ENCODE measurements at places on chromosomes 5 and 9.
A peak's percentile ranks its signal among the peaks of the same experiment; 100 is the strongest.

GRCh38 chr9:125889476-125890419 lies 142.6 kb downstream of the PBX3 start:
- peak; percentile 58 for DNase-seq

DNA sequence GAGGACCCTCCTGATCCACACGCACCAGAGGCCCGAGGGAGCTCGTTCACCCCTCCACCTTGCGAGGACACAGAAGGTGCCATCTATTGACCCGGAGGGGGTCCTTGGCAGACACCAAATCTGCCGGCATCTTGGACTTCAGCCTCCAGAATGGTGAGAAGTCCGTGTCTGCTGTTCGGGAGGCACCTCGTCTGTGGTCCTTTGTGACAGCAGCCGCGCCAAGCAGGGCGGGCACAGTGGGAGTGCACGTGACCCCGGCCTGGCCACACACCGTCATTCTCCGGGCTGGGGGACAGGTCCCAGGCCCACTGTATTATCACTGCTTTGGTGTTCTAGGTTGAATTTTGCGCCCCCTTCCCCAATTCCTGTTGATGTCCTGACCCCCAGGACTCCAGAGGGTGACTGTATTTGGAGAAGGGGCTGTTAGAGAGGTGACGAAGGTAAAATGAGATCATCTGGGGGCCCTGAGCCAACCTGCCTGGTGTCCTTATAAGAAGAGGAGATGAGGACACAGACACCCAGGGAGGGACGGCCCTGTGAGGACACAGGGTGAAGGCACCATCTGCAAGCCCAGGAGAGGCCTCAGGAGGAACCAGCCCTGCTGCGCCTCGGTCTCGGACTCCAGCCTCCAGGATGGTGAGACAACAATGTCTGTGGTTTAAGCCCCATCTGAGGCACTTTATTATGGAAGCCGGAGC lies 15.7 kb downstream of the LPCAT1 start:
- DNase-seq: no peak

- no peak for DNase-seq
Measured at GRCh38 chr5:172785429-172786088, 14.6 kb upstream of the DUSP1 start.

DNA sequence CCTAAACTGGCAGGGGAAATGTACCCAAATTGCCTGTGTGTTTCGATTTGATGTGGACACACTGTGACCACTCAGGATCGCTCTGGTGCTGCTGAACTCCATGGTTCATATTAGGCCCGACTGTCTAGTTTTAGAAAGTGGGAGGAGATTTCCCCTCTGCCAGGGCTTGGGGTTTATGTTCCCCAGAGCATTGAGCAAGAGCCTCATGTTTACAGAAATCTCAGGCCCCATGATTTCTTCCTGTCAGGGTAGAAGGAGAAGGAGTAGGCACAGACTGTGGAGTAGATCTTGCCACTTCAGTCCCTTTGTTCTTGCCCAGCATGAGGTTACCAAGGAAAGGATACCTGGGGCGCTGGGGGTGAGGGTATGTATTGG lies 40.8 kb upstream of the GLRX start:
- no peak for DNase-seq

- DNase-seq: no peak
Measured at GRCh38 chr5:176574297-176574591, 25.1 kb downstream of the CDHR2 start.

GRCh38 chr5:73088026-73088425 lies 32.3 kb upstream of the TMEM171 start:
- DNase-seq: no peak

DNA sequence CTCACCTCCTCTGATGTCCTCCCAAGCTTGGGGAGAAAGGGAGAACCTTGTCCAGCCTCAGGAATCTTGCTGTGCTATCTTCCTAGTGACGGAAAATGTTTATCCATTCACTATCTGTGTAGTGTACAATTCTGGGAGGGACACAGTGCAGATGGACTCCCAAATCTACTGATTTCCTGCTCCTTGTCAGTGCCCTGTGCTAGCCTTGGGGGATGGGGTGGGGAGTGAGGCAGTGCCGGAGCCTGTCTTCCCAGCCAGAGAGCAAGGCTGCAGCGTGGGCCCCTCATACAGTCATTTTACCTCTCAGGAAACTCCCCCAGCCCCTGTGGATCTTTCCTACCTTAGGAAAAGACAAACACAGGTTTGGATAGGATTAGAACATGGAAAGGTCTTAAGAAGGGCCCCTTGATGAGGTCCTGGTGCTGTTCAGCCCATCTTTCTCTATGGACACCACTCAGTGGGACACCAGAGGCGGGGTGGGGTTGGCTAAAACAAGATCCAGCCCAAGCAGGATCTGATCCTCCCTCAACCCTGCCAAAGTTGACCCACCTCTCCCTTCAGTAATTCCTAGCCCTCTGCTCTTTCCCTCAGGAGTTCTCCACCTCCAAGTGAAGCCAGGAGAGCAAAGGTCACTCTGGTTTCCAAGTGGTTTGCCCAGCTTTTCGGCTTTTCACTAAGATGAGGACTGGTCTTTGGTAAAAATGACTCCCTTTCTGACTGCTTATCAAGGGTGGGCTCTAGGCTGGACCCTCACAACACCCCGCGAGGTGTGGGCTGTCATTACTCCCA lies 3.4 kb downstream of the DOLK start:
- no peak for DNase-seq

- DNase-seq: no peak
Measured at GRCh38 chr5:107873877-107874276, 203.1 kb upstream of the EFNA5 start.

DNA sequence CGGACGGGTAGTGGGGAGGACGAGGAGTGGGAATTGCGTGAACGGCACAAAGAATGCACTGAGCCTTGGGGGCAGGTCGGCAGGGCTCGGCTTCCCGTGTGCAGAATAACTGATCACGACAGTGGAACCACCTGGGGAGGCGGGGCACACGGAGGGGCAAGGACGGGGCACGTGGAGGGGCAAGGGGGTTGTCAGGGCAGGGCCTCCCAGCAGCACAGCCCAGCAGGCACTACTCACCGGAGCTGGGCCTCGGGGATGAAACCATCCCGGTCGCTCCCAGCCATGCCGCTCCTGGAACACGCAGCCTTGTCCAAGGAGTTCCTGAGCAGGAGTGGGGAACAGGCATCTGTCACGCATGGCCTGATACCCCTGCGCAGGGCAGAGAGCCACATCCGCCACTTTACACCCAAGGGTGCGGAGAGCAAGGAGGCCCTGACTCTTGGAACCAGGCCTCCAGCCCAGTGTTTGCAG lies 33.4 kb downstream of the SARDH start:
- no peak for DNase-seq

DNA sequence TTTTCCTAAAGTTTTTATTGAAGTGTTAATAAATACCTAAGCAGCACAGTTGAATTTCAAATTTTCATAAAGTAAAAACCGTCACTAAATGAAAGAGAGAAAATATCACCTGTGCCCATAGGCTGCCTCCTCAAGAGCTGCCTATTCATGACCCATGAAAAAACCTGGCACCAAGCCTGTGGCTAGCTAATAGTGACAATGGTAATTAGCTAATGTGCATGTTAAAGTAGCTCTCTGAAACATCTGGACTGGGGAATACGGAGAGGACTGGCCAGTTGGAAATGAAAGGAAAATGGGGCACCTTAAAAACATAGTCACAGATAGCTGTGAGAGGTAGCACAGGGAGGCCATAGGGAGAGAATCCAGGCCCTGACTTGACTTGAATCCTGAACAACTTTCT lies 5.4 kb upstream of the GNE start:
- no peak for DNase-seq

DNA sequence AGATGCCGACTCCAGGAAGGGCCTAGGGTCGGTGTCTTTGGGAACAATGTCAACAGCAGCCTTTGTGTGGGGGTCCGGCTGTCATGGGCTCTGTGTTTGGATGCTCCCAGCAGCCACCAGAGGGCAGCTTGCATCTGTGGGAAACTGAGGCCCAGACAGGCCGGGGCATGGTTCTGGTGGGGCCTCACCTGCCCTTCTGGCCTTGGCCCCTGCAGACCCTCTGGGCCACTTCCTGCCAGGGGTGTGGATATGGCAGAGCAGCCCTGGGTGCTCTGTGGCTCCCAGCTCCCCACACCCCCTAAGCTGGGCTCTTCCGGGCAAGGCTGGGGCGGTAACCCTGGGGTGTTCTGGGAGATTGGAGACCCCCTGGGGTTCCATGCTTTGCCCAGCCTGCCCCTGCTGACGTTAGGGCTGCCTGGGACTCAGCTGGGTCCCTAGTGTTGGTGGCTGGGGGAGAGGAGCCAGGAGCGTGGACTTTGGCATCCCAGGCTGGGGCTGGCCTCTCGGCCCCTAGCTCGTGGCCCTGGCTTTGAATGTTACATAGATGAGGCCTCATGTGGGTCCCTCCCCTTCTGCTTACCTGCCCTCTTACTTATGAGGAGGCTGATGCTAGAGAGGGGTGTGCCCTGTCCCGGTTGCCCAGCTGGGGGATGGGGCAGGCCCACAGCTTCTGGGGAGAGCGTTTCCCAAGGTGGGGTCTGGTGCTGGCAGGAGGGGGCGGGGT lies 38.3 kb downstream of the RXRA start:
- DNase-seq: no peak

DNA sequence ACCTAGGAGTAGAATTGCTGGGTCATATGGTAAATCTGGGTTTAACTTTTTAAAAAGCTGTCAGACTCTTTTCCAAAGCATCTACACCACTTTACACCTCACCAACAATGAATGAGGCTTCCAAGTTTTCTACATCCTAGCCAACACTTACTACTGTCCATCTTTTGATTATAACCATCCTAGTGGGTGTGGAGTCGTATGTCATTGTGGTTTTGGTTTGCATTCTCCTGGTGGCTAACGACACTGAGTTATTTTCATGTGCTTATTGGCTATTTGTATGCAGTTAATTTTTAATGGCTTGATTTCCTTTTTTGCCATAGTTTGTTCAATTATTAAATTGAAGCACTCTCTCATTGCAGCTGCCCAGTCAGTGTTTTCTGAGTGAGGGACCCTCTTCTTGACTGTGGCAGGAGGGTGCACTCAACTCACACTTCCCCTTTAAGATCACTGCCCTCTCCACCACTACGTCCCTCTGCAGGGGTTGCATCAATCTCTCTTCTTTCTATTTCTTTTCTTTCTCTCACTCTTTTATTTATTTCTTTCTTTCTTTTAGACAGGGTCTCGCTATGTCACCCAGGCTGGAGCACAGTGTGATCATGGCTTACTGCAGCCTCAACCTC lies 182.3 kb downstream of the C9orf152 start:
- DNase-seq: no peak

GRCh38 chr9:78707481-78707991 lies 410.6 kb downstream of the PSAT1 start:
- DNase-seq: no peak

DNA sequence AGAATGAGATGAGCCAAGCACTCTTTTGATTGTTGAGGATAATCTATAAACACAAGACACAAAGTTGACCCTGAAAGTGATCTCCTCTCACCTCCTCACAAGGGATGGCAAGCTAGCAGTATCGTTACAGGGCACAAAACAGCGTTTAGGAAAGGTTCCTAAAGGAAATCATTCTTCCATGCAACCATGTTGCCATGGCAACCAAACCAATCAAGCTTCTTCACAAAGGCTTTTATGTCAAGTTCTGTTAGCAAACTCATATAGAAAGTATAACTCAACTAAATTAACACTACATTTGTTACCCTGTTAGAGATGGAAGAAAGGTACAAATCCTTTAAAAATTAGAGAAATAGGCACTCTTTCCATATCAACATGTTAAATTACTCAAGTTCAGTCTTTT lies 1016.8 kb upstream of the DMAC1 start:
- no peak for DNase-seq
